ENCODE measurements at places on chromosomes 13 and 19.

DNA sequence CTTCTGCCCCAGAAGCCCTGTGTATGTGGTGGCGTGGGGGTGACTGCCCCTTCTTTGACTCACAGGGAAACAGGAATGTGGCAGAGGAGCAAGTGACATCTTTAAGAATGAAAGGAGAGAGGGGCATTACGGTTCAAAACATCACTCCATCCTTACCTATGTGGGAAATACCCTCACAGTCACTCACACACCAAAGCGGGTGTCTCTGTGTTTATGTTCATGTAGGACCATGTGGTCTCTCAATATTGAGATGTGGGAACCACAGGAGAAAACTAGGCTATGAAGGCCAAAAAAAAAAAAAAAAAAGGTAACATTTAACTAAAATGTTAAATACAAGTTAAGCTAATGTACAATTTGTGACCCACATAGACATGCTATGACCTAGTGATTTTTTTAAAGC lies 153.6 kb upstream of the GPR12 start:
- no peak for DNase-seq

DNA sequence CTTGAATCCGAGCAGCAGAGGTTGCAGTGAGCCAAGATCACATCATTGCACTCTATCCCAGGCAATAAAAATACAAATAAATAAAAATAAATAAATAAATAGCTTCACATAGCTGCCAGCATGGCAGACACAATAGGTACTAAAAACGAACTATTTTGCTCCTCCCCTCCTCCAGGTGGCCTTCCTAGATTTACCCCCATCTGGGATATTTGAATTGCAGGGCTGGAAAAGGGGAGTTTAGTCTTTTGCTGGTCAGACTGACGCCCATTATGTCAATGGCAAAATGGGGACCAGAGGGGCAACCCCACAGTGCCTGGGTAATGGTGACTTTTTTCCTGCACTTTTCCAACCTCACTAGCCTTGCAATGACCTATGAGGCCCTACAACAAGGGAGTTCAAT lies 640 bp upstream of the GMFG start:
- DNase-seq: no peak

DNA sequence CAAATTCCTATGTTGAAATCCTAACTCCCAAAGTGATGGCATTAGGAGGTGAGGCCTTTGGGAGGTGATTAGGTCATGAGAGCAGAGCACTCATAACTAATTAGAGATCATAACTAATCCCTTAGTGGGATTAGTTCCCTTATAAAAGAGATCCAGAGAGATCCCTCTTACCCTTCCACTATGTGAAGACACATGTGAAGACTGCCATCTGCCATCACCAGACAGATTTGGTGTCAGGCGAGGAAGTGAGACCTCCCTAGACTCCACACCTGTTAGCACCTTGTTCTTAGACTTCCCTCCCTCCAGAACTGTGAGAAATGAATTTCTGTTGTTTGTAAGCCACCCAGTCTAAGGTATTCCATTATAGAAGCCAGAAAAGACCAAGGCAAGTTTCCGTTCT lies 112.2 kb downstream of the NDFIP2 start:
- no peak for DNase-seq

DNA sequence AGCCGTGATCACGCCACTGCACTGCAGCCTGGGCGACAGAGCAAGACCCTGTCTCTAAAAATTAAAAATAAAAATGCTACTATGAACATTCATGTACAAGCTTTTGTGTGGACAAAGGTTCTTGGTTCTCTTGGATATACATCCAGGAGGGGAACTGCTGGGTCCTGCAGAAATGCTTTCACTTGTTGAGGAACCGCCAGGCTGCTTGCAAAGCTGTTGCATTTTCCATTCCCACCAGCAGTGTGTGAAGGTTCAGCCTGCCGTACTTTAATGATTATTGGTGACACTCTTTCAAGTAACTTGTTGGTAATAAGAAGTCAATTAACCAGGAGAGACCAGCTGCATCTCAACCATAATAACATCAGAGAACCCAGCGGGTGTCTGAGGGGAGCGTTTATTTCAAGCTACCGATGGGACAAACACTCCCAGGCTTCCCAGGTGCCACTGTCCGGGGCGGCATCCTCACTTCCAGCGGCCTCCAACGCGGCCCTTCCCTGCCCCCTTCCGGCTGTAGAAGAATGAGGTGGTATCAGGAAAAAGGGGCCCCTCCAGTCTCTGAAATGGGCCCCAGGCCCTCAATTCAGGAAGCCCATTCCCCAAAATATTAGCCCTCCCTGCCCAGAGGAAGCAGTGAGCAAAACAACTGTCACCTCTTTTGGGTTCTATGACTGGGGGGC lies 15.2 kb upstream of the PPP1R12C start:
- no peak for DNase-seq

GRCh38 chr13:76231522-76232167 lies 595.5 kb downstream of the LMO7 start:
- DNase-seq: no peak

- no peak for DNase-seq
Measured at GRCh38 chr13:39130301-39130700, 92.0 kb downstream of the NHLRC3 start.

DNA sequence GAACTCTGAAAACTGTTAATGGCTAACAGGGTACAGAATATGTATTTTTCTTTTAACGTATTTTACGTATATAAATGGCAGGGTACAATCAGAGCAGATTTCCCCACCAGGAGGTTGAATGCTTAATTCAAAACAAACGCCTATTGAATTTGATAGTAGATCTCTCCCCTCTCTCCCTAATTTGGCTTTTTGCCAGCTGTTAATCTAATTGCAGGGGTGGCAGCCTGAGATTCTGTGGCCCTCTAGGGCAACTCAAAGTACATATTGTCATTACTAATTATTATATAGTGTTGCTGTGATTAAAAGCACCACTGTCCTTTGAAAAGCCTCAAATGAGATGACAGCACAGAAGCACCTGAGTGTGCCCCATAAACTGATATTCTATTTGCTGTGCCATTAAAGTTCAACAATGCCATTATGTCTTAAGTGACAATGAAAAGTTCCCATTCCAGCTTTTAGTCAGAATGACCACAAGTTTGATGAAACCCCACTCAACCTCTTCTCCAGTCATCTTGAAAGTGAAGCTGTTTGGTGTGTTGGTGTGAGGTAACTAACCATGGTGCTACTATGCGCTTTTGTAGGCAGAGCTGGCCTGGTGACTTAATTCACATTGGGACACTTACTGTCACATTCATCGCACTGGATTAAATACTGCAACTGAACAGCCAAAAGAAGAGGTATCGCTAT lies 351.4 kb downstream of the KCNRG start:
- DNase-seq: no peak

DNA sequence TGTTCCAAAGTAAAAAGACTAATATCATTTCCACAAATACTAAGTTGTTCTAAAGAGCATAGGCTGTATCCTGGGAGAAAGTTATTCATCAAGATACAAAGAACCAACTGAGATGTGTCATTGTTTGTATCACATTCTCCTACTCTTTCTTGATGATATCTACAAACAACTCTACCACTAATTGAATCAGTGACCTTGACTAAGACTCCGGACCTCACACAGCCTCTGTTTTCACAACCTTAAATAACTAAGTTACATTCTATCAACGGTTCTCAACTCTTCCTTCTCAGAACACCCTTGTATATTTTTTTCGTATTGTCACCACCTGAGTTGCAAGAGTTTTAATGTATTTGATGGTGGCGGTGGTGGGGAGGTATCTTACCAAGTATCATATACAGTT lies 12.6 kb downstream of the IRS2 start:
- DNase-seq: no peak

GRCh38 chr13:48579165-48579918 lies 46.5 kb upstream of the RCBTB2 start:
- DNase-seq: no peak

DNA sequence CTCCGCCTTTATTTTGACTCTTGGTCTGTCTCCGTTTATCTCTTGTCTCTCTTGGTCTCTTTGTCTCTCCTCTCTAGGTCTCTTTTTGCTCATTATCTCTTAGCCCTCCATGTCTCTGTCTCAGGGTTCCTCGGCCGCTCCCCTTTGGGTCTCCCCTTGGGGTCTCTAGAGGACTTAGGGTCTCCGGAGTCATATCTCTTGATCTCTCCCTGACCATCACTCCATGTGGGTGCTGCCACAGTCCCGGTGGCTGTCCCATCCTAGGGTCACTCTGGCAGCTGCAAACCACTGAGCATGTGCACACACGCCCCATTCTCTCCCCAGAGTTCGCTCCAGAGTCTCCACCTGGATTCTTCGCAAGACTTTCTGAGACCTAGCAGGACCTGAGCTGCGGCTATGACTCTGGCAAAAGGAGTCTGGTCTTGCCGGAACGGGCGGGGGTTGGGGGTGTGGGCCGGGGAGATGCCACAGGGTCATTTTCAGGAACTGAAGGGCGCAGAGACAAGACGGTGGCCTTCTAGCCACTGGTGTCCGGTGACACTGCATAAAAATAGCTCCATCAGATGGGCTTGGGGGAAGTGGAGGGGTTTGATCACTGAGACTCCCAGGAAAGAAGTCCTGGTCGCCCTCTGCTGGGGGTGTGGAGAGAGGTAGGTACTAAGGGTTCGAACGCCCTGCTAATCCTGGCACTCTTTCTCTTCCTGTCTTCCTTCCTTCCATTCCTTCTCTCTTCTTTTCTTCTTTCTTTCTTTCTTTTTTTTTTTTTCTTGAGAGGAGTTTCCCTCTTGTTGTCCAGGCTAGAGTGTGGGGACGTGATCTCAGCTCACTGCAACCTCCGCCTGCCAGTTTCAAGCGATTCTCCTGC lies 1.2 kb upstream of the KCNA7 start:
- DNase-seq: peak; percentile 55

- no peak for DNase-seq
Measured at GRCh38 chr13:51283371-51283770, 56.1 kb upstream of the SERPINE3 start.

DNA sequence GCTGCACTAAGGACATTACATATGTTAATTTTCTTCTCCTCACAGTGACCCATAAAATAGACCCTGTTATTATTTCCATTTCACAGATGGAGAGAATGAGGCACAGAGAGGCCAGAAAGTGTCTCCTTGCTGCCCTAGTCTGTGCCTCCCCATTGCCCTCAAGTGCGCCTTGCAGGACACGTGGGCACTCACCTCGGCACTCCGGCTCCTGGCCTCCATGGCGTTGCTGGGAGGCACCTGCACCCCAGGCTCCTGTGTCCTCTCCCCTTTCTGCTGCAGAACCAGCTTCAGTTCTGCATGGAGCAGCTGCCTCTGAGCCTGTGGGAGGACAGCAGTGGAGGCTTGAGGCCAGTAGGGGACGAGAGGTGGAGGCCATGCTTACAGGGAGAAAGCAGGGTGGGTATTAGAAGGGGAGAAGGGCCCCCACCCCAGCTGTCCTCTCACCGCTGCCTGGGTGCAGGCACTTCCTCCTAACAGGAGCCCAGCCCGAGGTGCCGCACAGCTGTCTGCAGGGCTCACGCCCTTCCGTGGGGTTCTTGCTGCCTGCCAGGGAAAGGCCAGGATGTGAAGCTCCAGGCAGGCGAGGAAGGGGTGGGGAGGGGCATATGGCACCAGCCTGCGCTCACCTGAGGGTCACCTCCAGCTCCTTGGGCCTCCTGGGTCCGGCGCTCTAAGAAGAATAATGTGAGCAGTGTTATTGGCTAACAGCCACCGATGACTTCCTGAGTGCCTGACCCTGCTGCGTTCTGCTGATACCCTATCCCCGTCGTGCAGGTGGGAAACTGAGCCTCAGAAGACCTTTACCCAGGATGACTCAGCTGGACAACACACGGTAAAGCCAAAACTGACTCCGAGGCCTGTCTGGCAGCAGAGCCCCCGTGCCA lies 5.2 kb downstream of the PRX start:
- DNase-seq: no peak

DNA sequence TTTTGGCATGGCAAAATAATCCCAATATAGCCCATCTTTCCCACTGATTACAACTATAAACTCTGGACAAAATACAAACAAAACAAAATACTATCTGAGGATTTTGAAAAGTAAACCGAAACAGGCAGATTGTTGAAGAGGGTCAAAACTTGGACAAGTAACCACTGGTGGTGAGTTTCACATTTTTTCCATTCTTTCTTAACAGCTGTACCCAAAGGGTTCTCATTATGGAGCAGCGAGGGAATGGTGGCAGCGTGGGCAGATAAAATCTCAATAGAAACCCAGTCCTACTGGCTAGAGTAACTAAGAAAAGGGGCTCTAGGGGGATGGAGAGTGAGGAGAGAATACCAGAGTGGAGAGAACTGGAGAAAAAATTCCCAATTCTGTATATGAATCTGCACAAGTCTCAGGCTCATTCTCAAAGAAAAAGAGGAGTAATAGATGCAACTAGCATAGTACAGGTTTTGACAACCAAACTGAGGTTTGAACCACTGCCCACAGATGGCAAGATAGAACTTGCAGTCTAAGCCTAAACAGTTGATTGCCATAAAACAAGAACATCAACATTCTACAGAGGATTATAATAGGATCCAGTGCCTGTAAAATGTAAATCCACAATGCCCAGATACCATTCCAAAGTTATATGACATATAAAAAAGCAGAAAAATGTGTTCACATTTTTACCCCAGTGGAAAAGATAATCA lies 284.5 kb downstream of the KCNRG start:
- peak; percentile 19 for DNase-seq

DNA sequence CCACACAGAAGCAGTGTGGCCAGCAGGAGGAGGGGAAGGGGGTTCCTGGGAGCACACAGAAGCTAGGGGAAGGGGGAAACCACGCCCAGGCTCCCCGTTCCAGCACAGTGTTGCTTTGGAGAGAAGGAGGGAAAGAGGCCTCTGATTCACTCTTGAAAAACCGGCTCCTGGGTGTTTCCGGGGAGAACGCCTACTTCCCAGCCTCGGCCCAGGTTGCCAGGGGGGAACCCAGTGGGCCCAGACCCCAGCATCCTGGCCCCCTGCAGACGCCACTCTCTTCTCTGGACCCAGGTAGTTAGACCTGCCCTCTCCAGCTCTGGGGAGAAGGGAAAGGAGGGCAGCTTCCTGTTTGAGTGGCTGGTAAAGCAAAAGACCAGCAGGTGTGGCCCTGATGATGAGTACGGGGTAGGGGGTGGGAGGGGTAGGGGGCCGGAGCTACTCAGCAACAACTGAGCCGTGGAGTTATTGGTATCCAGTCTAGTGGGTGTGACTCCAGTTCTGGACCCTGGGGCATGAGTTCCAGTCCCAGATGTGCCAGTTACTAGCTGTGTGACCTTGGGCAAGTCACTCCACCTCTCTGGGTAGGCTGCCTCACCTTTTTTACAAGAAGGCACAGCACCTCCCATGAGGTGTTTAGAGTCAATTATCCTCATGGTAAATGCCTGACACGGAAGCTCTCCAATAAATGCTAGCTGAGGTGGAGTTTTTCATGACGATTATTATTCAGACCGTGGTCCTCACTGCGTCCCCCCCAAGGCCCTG lies 836 bp downstream of the GIPC1 start:
- DNase-seq: peak; percentile 38

- no peak for DNase-seq
Measured at GRCh38 chr13:22332416-22332815, 661.5 kb downstream of the FGF9 start.

Data from EL (cell line).